ENCODE measurements at places on chromosomes 7 and 10.

- DNase-seq = no peak
Measured at GRCh38 chr7:134723892-134724291, 55.5 kb upstream of the CALD1 start.

- DNase-seq = no peak
Measured at GRCh38 chr10:87930934-87931835, 67.8 kb downstream of the PTEN start.

DNA sequence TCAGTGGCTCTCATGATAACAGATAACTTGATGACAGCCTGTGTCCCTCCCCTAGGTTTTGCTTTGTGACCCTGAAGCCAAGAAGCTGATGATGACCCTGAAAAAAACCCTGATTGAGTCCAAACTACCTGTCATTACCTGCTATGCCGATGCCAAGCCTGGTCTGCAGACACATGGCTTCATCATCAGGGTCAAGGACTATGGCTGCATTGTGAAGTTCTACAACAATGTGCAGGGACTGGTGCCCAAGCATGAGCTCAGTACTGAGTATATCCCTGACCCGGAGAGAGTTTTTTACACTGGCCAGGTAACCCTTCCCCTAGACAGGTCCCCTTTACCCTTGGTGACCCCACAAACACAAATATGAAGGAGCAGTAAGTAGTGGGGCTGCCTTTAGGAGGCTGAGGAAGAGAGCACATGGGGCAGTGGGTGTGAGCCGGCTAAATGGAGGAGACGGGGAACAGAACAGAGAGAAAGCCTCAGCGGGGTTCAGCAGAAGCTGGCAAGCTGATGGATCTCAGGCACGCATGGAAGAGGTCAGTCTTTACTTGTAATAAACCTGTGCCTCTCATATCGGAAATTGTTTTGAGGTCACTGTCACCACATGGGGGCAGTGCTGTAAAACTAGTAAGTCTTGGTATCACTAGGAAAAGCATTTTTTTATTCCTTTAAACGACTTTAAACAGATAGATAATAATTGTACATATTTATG, 20.2 kb downstream of the PDCD11 start:
- peak; percentile 51 for DNase-seq

GRCh38 chr7:93231259-93231658, 907 bp upstream of the VPS50 start:
- DNase-seq = no peak

DNA sequence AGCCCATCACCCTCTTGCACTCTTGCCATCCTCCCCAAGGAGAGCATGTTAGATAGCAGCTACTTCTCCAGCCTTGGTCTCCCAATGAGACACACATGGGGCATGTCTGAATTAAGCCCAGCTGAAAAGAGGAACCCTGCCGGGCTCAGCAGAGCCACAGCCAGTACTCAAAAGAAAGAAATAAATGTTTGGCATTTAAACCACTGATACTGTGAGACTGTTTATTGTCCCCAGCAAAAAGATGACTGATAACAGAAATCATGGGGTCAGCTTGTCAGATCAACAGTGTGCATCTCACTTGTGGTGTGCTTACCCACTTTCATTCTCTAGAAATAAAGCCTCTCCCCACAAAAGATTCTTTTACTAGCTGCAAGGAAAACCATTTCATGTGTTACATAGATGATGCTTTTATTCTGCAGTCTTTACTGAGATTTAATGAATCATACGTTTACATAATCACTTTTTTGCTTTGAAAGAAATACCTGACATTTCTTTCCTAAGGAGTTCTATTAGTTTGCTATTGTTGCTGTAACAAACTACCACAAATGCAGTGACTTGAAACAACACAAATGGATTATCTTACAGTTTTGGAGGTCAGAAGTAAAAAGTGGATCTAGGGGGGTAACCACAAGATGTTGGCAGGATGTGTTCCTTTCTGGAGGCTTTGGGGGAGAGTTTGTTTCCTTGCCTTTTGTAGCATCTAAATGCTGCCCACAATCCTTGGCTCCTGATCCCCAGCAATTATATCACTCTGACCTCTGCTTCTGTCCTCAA, 20.9 kb downstream of the ANKRD7 start:
- DNase-seq = no peak

DNA sequence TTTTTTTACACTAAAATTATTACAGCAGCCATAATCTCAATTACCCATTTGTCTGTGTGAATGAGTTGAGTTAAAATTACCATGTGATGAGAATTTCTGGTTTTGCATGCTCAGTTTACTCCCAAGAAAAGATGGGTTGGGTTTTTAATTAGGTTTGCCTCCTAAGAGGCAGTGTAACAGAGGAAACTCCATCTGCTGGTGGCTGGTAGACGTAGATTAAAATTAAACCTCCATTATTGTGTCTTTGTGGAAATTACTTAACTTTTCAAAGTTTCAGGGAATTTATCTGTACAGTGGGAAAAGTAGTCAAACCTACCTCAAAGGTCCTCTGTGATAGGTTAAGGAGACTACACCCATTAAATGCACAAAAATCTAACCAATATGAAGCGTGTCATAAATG, 954.2 kb downstream of the PCDH15 start:
- DNase-seq = no peak

DNA sequence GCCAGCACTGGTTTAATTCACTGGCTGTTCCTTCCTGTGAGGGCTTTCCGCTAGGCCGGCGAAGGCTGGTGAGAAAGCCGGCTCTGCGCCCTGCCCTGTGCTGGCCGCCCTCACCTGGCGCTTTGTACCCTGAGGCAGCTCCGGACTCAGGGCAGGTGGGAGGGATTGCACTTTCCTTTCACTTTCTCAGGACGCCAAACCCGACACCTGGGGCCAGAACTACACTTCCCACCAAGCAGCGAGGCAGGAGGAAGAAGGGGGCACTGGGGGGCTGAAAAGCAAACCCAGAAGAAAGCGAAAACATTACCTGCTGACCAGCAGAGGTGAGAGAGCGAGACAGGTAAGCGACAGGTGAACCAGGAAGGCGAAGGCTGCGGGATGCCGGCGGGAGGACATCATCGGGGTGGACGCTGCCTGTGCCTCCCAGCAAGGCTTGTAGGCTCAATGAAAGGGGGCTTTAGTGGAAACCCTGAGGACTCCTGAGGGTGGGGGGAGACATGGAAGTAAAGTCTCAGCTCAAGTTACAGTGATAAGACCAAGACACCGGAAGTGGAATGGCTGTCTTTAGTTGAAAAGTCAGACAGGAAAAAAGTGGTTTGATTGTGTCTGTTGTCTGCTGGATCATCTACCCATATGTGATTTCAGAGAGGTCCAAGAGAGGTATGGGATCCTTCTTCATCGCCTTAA, at the start of gene RAB19:
Gene RAB19 (plus strand): TSS at position 181 of the 687 bp plus-strand sequence. CDS start 3,589 bp downstream, outside the sequence.
- no peak for DNase-seq

- peak; percentile 67 for DNase-seq
Measured at GRCh38 chr10:71213127-71213621, 804 bp downstream of the UNC5B start.

GRCh38 chr10:6228647-6229046, 25.9 kb downstream of the PFKFB3 start:
- no peak for DNase-seq

DNA sequence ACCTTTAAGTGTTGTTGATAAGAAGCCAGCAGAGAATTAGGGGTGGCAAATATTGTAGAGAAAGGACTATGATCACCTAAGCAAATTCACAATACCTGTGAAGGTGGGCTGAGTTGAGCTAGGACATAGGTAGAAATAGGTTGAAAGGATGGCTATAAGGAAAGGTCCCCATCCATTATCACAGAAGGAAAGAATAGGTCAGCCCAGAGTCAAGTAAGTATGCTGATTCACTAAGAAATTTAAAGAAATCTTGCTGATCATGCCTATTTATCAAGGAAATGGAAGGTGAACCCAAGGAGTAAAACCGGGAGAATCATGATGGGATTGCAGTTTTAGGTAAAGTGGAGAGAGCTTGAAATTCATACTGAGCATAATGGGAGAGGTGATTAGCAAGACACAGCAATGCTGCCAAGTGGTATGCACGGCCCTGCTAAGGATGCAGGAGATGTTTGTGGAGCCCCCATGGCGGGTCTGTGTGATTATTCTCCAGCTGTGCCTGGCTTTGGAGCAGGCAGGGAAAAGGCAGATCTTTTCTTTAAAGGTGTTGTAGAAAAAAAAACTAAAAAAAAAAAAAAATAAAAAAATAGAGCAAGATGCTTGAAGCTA, 399.4 kb downstream of the PLXDC2 start:
- no peak for DNase-seq

DNA sequence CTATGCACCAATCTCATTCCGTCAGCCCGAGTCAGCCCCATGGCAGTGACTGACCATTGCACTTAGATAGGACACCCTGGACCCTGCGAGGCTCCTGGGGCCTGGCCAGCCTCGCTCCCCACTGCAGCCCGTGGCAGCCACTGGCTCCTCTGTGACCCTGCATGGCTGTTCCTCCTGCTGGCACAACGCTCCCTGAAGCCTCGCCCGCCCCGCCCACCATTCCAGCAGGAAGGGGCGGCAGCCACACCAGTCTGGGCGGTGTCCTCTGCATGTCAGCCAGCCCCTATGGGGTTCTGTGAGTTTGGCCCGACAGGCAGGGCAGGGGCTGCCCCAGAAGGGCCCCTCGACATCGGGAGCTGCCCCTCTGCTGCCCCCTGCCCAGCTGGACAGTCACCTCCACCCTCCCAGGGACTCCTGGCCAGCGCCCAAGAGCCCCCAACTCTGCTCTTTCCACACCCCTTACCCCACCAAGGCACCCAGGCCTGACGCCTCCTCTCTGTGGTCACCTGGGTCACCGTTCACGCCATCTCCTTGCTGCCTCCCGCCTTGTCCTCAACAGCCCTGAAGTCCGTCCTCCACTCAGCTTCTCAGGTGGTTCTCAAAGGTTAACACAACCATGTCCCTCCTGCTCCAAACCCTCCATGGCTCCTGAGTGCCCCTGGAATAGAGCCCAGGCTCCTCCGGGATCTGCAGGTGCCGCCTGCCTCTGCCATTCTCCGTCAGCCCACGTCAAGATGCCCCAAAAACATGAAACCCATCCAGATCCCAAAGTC, 103.5 kb downstream of the MICALL2 start:
- no peak for DNase-seq

- DNase-seq = no peak
Measured at GRCh38 chr10:78728176-78728575, 340.6 kb upstream of the ZMIZ1 start.

GRCh38 chr7:146892151-146892550, 775.5 kb downstream of the CNTNAP2 start:
- DNase-seq = peak; percentile 26

DNA sequence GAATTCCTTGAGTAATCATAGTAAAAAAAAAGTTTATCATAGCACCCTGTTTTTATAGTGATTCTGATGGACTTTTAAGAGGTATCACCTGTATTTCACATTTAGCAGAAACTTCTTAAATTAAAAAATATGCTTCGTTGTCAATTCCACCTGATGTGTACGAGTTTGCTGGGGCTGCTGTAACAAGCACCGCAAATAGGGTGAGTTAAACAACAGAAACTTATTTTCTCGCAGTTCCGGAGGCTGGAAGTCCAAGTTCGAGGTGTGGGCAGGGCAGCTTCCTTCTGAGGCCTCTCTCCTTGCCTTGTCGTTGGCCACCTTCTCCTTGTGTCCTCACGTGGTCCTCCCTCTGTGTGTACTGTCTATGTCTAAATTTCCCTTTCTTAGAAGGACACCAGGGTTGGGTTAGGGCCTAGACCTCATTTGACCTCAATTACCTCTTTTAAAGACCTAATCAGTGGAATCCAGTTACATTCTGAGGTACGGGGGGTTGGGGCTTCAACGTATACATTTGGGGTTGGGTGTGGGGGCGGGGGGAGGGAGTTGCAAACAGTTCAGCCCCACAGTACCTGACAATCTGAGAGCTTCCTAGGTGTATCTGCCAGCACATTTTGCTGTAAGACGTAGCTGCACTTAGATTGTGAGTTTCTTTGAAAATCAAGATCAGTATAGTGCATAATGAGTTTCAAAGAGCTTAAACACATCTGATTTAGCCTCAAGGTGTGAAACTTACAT, 72.7 kb downstream of the RBM33 start:
- DNase-seq = no peak

DNA sequence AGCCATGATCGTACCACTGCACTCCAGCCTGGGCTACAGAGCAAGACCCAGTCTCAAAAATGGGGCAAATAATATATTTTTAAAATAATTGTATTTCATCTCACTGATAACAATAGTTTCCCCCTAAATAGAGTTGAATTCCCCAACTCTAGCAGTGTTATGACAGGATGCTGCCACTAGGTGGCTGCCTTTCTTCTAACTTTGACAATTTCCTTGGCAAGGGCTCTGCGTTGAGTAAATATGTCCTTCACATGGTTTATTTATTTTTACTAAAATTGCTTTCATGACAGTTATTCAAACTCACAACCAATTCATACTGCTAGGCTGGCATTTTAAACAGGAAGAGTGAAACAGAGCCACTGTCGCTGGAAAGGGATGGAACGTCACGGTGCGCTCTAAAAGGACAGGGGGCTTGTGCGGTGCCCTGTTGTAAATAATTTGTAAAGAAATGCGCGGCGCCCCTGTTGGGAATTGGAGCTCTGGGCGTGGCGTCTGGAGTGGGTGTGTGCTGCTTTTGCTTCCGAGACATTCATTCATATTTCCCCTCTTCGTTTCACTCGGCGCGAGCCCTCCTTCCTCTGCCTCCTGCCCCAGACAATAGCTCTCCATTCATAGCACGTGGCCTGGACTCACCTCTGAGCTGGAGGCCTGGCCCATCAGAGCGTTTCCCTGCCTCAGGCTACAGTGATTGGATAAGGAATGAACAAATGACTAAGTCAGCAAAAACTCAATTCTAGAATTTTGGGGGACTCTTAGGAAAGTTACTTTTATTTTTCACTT, 20.5 kb upstream of the PITRM1 start:
- DNase-seq = peak; percentile 73

- peak; percentile 61 for DNase-seq
Measured at GRCh38 chr10:76946270-76946669, 691.3 kb downstream of the KCNMA1 start.

DNA sequence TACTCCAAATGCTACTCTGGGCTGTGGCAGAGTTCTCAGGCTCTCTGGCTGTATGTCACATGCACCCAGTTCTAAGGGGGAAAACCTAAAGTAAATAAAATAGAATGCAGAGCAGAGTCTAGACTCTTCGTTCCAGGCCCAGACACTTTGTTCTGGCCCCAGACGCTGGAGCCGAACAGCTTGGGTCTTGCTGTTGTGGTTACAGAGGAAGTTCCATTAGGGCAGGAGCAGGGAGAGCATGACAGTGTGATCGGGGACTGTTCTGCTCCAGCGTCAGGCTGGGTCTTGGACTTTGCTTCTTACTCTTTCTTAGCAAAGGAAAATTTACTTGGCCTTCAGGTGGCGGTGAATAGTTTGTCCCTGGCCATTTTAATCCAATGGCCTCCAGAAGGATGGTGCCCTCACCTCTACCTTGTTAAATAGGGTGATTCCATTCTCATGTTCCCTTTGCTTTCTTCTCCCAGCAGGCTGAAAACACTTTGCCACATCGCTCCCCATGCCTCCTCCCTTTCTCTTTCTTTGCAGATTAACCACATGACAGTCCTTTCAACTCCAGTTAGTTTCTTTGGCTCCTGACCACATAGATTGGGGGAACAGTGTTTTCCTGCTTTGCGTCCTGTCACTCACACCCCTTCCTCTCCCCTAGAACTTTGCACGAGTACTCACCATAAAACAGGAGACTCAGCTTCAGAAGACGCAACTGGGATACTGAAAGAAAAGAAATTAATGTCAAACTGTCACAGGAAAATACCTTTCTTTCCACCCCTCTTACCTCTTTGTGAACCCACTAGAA, 730.8 kb downstream of the SUGCT start:
- peak; percentile 7 for DNase-seq
